ENCODE measurements at places on chromosomes 5 and 9. TPM values are rescaled to one million over a fixed set of nuclear protein-coding genes. Genes with fewer than 3 reads are reported as not detected.

- no peak for DNase-seq
These were observed 201.0 kb upstream of the VLDLR start for GRCh38 chr9:2420543-2420942.

DNA sequence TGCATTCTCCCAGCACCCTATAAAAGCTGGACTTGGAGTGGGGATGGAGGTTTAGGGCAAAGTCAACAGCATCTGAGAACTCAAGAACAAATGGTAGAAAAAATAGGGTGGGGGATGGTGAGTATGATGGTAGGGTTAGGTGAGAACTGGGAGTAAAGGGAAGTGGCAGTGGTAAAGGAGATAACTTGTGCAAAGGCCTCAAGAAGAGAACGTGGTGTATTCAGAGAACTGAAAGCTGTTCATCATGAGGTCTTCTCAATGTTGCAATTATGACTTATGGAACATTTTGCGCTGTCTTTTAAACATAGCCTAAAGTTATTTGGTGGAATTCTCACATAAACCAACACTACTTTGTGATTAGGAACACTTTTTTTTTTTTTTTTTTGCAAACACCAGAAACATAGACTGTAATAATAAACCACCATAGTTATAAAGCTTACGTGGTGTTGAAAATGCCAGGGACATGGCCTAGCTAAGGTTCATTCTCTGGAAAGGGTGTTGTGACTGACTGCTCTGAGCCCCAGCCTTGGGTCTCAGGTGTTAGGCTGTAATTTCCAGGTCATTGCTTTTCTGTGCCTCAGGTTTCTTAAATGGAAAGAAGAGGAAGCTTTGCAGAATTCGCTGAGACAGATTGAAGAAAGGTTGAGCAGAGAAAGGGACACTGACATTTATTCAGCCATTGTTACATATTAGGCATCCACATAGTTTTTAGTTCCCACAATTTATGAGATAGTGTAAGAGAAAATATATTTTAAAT is 19.2 kb upstream of the TXNDC8 start:
- DNase-seq = no peak

DNA sequence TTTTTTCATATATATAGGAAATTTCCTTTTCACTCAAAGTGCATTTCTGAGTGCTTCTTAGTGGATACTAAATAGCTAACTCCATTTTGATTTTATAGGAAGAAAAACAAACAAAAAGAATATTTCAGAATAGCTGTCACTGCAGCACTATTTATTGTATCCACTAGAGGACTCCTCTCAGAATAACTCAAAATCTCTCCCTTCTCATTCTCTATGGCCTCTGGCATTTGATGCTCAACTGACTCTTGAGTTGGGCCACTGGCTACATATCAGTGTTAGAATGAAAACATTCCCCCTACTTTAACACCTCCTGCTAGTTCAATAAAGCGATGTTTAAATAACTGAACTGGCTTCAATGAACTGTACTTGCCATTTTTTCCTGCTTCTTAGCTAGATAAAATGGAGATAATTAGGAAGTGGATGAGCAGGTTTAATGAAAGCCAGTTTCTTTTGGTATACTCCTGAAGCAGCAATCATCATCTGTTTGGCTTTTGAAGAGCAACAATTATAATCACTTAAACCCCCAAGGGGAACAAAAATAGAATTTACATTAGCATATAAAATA is 16.6 kb upstream of the ELAVL2 start:
- DNase-seq = no peak

DNA sequence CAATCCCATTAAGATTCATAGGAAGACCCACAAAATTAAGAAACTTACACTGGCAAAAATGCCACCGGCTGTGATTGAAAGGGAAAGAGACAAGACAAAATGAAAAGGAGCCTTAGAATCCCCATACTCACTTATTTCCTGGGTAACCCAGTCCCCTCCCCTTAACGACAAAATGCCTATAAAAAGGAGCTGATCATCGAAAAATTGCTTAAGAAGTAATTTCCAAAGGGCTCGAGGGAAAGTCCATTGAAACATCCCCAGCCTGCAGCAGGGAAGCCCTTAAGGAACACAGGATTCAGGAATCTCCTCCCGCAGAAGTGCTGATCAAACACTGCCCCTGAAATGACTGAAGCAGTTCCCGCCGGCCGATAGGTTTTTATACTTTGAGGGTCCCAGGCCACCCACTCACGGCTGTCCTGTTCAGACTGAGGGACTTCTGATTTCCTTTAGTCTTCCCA is 677 bp upstream of the ZNF79 start:
- no peak for DNase-seq

- DNase-seq = no peak
These were observed 336.1 kb upstream of the ADAMTSL1 start for GRCh38 chr9:18137815-18138214.

- no peak for DNase-seq
These were observed 164.9 kb downstream of the PBX3 start for GRCh38 chr9:125911861-125912644.

DNA sequence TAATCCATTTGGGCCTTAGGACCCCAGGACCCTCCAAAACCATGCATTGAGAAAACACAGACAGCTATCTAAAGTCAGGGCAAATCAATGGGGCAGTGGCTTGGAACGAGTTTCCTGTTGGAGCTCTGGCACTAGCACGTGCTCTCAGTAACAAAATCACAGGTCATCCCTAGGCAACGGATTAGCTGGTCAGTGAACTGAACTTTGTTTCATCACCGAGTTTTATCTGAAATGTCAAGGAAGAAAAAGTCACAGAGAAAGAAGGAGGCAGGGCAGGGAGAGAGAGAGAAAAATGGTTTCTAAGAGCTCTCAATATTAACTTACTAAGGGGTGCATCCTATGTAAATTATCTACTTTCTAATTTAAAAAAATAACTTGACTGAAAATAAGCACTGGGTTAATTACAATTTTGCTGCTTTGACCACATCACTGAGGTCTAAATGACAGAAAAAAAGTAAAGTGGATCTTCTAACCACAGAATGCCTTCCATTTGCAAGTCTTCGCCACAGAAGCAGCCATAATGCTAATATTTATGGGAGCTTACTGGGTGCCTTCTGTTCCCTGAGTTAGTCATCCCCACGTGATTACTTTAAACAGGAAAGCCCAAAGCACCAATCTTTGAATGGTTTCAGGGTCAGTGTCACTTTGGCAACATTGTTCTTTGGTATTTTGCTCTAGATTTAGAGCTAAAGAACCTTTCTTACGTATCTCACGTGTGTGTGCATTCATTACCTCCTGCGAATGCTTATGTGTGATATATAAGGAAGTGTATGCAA is 503.9 kb downstream of the RASEF start:
- no peak for DNase-seq

GRCh38 chr5:93789173-93790067 is 48.0 kb upstream of the POU5F2 start:
- no peak for DNase-seq

- no peak for DNase-seq
These were observed 192.4 kb downstream of the ADAMTSL1 start for GRCh38 chr9:18666348-18666747.

- DNase-seq = no peak
These were observed 119.7 kb downstream of the CETN3 start for GRCh38 chr5:90289837-90290236.

- no peak for DNase-seq
These were observed 75.1 kb upstream of the PANK3 start for GRCh38 chr5:168654211-168654721.

DNA sequence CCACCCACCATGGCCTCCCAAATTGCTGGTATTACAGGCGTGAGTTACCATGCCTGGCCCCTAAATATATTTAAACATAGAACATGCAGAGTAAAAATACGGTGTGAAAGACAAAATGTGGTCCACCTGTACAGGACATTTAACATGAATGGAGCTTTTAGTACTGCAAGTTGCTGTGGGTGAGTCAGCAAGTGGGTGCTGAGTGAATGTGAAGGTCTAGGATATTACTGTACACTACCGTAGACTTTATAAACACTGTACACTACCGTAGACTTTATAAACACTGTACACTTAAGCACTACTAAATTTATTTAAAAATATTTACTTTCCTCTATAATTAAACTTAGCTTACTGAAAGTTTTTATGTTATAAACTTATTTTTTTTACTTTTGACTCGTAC is 317.8 kb downstream of the PRDM9 start:
- DNase-seq = no peak

DNA sequence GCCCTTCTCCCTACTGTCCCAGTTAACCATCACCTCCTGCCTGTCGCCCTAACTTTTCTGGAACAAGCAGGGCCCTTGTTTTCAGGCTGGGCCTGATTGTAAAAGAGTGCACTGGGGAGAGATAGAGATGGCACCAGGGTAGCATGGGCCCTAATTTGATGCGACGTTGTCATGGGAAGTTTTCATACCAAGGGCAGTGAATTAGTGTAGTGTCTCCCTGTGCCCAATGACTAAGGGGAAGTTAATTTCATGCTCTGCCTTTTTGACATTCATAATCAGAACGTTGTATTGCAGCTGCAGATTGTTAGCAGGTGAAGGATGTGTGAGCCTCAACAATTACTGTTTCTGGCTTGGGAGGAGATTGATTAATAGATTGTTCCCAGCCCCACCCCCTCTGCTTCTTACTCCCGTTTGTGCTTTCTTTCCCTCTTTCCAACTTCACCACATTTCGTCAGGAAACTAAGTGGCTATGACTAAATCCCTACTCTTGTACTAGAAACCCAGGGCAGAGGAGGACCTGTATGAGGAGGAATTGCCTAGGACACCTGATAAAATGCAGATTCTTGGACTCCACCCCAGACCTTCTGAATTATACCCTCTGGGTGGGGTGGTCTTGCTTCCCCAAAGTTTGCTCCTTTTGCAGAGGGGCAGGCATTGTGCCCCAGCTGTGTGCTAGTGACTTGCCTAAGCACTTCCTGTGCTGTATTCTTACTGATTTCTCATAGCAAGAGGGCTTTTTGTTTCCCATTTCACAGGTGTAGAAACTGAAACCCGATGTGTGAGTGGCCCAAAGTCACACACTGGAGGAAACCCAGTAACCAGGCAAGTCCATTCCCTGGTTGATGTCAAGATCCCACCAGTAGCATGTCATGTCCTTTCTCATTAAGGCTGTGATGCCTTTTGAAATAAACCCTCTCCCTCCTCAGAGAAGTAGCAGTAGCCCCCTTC is 56.3 kb downstream of the DAB2IP start:
- no peak for DNase-seq

- DNase-seq = no peak
These were observed at the start of gene PFN3 for GRCh38 chr5:177399997-177400868. Gene PFN3, minus strand, starts transcription at chr5:177400661. Its CDS starts 85 bp downstream, at chr5:177400576.

GRCh38 chr5:72834924-72835323 is 18.5 kb downstream of the TNPO1 start:
- DNase-seq = no peak

DNA sequence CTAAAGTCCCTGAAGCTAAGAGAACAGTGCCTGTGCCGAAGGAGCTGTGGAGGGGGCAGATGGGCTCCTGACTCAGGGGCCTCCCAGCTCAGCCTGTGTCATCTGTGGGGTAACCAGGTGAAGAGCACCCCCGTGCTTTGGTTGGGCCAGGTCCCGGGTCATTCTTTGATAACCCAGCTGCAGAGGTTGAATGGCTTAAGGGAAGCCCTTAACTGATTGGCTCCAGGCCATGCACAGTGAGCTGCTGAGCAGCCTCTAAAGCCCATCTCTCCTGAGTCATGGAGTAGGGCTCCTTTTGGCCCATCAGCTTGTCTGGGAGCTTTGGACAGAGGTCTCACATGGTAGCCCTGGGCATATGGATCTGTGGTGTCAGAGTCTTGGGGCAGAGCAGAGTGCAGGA is 28.7 kb downstream of the COL27A1 start:
- no peak for DNase-seq

DNA sequence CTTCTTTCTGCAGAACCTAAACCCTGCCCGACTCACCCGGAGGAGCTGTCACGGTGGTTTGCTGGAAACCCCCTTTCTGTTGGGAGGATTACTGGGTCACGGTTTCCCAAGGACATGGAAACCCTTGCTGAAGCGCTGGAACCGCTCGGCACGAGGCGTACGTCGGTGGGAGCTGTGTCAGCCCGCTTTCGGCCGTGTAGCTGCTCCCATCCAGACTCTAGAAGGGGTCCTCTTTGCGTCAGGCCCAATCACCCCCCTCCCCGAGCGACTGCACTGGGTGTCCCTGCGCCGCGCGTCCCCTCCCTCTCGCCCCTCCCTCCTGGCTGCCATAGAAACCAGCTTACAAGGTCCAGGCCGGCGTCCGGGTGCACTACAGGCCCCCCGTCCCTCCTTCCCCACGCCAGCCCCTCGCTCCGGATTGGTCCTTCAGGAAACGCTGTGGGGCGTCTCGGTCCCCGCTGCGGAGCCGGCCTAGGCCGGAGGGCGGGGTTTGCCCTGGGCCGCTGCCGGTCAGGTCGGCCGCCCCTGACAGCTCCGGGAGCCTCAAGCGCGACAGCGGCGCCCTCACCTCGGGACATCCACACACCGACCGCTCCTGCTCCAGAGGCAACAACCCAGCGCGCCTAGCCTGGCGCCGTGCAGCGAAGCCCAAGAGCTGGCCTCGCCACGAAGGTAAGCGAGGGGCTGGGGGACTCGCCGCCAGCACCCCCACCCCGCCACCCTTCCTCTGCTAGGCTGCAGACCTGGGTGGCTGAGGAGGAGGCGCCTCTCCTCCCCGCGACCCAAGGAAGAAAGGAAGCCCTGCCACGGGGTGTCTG is at the start of gene NIM1K:
Gene NIM1K, plus strand, starts transcription at position 486 of the 818 bp plus-strand sequence. CDS start 53,551 bp downstream, outside the sequence.
- DNase-seq = no peak

GRCh38 chr9:116059466-116059865 is 94.1 kb upstream of the PAPPA start:
- no peak for DNase-seq

- DNase-seq = no peak
These were observed 3.5 kb downstream of the PRXL2C start for GRCh38 chr9:96651626-96652025.

- no peak for DNase-seq
These were observed 937 bp downstream of the TMOD1 start for GRCh38 chr9:97502222-97502983.

GRCh38 chr5:14351086-14351661 is 208.0 kb downstream of the TRIO start:
- no peak for DNase-seq

DNA sequence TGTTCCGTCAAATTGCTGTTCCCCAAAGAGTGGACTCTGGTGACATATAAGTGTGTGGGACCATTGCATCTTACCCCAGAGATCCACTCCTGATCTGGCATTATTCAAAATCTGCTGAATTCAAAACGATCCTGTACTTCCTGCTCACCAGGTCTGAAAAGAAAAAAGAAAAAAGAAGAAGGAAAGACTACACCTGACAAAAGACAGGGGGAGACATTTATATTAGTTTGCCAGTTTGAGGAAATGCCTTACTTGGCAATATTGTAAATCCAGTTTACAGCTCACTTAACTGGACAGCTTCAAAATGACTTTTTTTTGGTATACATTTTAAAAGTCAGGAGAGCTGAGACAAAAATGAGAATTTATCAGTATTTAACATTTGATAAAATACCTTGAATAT is 15.0 kb upstream of the GRHPR start:
- DNase-seq = no peak

DNA sequence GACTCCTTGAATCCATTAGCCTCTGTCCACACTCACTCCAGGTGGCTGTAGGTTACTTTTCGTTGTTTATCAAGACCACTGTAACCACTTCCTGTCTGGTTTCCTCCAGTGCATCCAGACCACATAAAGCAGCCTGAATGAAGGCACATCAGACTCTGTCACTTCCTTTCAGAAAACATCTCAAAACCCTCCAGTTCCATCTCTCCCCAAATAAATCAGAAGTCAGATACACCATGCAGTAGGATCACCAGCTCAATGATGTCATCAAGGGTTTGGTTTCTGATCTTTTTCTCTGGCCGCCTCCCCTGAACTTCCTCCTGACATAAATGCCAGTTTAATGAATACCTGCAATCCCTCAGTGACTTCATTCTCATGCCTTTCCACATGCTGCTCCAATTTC is 161.2 kb downstream of the ZNF462 start:
- DNase-seq = no peak

Gene QRFP
- polyA plus RNA-seq = 0.60 TPM

Gene SPINK6
- not detected for polyA plus RNA-seq

Gene CDC42SE2
- 54.5 TPM for polyA plus RNA-seq

Gene LMX1B
- 15.1 TPM for polyA plus RNA-seq

Gene GADD45G
- polyA plus RNA-seq = 2.6 TPM

Data from left renal pelvis (tissue), 4 donors.